ENCODE measurements at places on chromosomes 3 and 15.

DNA sequence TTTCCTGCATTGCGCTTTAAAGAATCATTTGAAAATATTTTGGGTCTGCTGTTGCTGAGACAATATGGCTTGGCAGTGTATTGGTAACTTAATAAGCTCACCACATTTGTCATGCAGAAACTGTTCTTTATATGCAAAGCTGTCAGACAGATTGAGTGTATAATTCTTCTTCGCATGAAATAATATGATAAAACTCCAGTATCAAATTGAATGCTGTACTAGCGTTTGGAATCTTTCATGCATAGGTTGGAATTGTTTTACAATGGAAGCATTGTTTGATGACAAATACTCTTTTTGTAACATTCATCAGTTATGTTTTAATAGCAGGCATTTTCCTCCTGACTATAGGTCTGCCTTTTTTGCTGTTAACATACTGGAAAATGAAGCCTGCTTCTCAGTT lies 53.8 kb downstream of the RBMS3 start:
- DNase-seq = no peak

- DNase-seq = no peak
These were observed 168.0 kb downstream of the FOXB1 start for GRCh38 chr15:60172143-60172542.

DNA sequence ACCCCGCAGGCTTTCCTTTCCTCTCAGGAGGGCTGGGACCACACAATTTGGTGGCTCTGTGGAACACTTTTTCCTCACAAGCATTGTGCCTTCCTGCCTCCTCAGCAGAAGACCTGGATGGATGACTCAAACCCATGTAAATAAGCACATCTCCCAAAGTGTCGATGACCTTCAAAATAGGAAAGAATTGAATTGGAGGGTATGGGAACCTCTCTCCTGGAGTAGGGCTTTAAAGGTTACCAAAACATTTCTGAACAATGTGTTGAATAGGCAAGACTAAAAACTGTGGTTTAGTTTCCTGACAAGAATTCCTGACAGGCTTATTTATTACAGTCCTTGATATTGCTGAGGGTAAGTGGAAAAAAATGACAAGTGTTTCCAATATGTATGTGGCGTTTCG lies 118.2 kb downstream of the ALDH1A2 start:
- no peak for DNase-seq

DNA sequence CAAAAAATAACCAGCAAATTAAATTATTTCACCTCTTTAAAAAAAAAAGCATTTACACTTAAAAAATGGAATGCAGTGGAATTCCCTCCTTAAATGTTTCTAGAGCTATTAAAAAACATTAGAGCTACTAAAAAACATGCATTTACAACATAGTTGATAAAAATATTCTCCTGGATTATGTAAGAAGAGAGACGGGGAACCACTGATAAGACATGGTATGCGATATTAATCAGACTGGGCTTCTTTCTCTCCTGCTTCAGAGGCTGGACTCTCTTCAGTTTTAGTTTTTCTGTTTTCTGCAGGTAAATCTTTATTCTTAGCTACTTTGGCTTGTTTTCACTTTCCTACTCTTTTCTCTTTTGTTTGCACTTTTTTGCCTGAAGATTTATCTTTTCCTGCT lies 40.4 kb upstream of the WDR49 start:
- no peak for DNase-seq

DNA sequence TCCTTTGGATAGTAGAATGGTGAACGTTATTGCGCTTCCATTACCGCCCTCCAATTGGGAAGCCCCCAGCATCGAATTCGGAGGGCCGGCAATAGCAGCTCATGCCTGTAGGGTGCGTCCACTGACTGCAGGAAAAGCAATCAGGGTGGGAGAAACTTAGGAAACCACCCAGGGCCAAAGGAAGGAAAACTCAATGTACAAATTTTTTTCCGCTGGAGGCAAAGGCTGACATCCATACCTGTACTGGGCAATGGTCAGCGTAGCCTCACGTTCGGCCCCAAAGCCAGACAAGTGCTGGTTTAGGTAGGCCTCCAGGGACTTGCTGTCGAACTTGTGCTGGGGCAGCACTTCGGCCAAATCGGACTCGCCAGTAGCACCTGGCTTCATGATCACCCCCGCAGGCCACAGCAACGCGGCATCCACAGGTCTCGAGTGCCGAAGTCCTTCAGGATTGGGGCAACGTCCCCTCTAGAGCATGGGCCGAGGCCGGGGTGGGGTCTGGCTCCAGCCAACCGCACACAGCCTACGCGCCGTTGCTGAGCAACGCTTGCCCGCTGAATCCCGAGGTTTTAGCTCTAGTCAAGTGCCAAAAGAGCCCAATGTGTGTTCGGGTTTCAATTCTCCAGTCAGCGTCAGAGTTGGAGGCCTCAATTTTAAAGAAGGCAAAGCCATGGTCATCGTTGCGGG lies at the start of gene ACAD11:
Gene ACAD11, minus strand, starts transcription at position 445 of the 687 bp plus-strand sequence. Its CDS starts 58 bp downstream, at position 387.
- peak; percentile 14 for DNase-seq
